ENCODE measurements at places on chromosomes 13 and 19.

- no peak for DNase-seq
These were observed 125.0 kb downstream of the VWA8 start for GRCh38 chr13:41835871-41836270.

- DNase-seq = no peak
These were observed 3.6 kb upstream of the DNAJC15 start for GRCh38 chr13:43019811-43020210.

- DNase-seq = no peak
These were observed 349.3 kb upstream of the SPRY2 start for GRCh38 chr13:80690208-80690607.

- DNase-seq = no peak
These were observed 37.7 kb downstream of the RGCC start for GRCh38 chr13:41495044-41495443.

GRCh38 chr13:87952377-87952776 is 281.2 kb downstream of the SLITRK5 start:
- no peak for DNase-seq

DNA sequence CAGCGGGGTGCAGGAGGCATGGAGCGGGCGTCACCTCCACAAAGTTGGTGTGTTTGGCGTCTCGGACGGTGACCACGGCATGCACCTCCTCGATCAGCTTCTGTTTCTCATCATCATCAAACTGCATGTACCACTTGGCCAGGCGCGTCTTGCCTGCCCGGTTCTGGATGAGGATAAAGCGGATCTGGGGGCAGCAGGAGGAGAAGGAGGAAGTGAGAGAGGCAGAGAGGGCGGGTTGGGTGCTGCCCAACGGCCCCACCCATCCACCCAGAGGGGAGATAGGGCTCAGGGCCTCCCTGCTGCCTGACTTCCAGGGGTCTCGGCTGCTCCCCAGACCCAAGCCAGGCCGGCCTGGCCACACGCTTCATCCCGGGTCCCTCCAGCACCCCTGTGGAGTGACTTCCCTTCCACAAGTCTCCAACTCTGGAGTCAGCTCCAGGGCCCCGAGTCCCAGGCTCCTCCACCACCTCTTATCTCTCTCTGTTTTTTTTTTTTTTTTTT is 4.6 kb downstream of the AP2S1 start:
- DNase-seq = no peak

GRCh38 chr13:89920461-89920860 is 1427.0 kb upstream of the MIR17HG start:
- DNase-seq = no peak

- DNase-seq = no peak
These were observed 18.9 kb downstream of the ADGRE3 start for GRCh38 chr19:14655726-14656125.

DNA sequence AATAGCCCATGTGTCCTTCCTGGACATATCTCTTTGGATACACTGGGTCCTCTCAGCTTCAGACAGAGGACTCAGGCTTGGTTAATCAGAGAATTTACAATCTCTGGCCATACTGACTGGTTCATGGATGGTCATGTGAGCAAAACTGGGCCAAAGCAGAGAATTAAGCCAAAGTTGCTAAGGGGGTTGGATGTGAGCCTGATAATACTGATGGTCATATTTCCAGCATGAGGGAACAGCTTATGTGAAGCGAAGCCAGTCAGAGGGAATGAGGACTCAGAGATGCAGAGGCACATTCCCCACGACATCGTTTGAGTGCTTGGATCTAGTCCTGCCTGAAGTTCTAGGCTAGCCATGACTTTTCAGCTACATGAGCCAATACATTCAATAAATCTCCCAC is 22.0 kb upstream of the LRRC4B start:
- DNase-seq = no peak

DNA sequence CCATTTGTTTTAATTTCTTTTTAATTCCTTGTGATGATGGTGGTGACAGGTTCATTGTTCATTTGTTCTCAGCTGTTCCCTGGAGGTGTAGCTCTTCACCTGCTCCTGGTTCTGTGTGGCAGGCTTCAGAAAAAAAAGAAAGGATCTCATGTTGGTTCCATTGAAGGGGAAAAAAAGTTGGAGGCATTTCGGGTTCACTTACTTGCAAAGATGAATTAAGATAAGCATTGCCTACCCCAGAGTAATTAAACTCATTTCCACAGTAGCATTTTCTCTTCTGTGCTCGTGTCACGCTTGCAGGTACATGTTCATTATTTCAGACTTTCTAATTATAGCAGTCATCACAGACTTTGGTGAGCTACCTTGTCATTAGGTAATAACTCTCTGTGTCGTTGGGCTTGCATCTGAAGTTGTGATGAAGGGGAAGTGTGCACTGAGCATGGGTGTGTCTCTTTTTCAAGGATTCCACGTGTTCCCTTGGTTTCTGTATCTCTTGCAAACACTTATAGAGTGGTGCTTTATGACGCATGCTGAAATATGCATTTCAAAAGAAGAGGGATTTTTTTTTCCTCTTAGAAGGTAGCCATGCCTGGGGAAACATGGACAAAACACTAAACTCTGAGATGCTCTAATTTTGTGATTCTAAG is 69.1 kb downstream of the MTUS2 start:
- no peak for DNase-seq

Data from G401 (cell line).